ENCODE measurements at places on chromosomes 5 and 9.

DNA sequence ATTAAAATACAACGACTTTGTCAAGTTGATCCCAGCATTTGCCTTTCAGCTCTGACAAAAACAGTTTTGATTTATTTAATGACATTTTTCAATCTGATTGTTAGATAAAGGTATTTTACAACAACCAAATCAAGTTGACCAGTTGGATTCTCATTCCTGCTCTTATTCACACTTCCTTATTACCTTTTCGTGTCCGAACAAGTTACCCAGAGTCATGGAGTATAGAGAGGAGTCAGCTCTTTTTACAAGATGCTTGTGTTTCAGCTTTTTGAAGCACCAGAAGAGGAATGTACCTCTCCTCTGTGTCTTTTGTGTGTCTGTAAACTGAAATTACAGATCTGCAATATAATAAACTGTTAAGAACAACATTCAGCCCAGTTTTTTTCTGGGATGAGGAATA is 151.3 kb upstream of the TMEM161B start:
- DNase-seq, result no peak

- no peak for DNase-seq
These were observed 7.1 kb upstream of the CORO2A start for GRCh38 chr9:98199388-98200033.

DNA sequence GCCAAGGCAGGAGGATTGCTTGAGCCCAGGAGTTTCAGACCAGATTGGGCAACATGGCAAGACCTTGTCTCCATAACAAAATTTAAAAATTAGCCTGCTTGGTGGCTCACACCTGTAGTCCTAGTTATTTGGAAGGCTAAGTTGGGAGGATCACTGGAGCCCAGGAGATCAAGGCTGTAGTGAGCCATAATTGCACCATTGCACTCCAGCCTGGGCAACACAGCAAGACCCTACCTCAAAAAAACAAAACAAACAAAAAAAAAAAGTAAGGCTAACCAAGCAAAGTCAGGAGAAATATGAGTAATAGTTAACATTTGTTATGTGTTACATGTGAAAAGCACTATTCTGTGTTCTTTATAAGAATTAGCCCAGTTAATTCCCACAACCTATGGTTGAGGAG is 74.7 kb downstream of the FOXB2 start:
- no peak for DNase-seq

DNA sequence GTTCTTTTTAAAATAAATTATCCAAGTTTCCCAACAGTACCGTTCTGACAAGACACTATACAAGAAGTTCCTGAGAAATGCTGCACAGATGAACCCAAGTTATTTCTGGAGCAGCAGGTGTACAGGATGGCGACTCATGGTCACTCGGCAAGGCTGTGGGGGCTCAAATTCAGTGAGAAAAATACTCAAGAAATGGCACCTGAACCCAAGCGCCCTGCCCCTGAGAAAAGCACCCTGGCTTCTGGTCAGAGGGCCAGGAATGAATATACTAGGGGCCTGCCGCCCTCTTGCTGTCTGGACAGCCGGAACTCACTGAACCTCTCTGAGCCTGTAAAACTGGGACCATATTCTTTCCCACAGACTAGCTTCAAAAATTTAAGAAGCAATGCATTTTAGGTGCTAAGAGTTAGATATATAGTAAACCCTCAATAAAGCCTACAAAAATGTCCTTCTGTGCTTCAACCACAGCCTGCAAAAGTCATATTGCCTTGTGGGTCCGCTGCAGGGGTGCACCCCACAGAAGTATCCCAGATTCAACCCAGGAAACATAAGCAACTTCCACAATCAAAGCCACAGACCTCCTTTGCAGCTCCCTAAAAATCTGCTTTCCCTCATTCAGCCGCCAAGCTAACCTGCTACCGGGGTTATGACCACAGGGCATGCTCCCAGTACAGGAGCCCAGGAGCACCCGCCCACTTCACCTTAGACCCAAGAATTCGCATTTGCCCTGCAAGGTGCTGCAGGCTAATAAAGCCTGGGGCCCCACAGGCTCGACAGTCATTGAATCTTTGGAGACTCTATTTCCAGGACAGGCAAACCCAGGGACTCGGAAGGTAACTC is 1.4 kb downstream of the RAPGEF1 start:
- no peak for DNase-seq

DNA sequence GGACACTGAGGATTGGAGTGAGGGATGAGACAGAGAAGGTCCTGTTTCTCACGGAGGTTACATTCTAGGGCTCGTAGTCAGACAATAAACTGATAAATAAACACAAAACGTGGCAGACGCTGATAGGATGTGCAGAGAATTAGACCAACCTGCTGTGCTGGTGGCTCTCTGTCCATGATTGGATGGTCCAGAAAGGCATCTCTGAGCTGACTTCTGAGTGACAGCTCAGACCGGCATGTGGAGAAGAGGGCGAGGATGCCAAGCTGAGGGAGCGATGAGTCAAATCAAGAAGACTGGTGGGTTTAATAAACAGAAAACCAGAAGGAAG is 132.3 kb upstream of the TAF11L2 start:
- DNase-seq, result no peak

- DNase-seq, result no peak
These were observed 33.2 kb upstream of the NOTCH1 start for GRCh38 chr9:136578915-136579649.

DNA sequence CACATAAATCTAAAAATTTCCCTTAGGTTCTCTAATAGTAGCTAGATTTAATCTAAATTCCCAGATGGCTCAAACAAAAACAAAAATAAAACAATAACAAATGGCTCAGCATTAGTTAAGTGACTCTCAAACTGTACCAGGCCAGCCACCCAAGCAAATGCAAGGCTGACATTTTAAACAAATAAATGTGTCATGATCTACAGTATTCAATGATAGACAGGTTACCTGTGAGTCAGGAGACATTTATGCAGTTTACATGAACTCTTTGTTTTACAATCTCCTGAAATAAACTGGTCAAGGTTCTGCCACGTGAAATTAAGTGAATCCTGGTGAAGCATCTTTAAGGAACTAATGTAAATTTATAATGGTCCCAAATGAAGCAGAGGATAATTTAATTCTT is 580.2 kb upstream of the PTPRD start:
- DNase-seq, result no peak

DNA sequence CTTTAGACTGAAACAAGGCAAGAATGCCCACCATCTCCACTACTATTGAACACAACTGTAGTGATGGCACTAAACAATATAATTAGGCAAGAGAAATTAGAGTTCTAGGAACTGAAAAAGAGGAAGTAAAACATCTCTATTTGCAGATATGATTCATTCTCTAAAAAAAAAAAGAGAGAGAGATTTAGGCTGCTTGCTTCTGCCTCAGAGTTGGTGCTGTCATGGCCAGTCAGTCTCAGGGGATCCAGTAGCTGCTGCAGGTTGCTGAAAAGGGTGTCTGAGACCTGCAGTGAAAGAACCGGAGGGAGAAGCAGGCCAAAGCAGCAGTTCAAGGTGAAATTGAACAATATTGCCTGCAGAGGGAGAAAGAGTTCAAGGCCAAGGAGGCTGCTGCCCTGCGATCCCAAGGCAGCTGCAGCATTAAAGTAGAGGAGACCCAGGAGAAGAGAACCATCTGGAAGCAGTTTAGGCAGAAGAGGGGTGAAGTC is 72.5 kb downstream of the AP3B1 start:
- no peak for DNase-seq

- DNase-seq, result no peak
These were observed 536.9 kb upstream of the FAM174A start for GRCh38 chr5:99998319-99998718.

GRCh38 chr5:134561871-134562296 is 36.4 kb downstream of the JADE2 start:
- DNase-seq, result no peak

- no peak for DNase-seq
These were observed 95.3 kb upstream of the COL5A1 start for GRCh38 chr9:134546246-134546731.

DNA sequence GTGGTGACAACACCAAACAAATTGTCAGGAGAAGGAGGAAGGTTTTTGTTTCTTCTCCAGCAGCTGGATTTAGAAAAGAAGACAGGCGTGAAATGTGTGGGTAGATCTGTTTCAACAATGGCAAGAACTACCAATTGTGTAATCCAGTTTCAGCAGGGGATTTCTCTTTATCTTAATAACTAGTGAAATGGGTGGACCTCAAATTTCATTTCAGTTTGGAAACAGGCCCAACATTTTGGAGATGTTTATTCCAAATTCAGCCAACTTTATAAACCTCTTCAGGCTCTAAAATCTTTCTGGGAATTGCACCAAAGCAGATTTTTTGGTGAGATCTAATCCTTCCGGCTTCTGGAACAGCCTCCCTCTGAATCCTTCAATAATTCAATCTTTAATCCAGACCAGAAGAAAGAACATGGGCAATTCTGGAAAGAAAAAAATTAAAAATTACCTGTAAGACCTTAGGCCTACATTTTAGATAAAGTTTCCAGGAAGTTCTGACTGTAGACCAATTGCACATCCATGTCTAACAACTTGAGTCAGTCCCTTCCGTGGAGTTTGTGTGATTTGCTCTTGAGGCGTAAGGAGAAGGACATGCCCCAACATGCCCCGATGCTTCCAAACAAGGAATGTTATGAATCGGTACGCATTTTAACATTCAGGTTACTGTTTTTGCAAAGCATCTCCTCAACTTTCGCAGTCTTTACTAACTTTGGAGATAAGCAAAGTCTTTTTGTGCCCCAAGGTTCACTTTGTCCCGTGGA is 423.6 kb downstream of the IRX1 start:
- DNase-seq, result no peak

DNA sequence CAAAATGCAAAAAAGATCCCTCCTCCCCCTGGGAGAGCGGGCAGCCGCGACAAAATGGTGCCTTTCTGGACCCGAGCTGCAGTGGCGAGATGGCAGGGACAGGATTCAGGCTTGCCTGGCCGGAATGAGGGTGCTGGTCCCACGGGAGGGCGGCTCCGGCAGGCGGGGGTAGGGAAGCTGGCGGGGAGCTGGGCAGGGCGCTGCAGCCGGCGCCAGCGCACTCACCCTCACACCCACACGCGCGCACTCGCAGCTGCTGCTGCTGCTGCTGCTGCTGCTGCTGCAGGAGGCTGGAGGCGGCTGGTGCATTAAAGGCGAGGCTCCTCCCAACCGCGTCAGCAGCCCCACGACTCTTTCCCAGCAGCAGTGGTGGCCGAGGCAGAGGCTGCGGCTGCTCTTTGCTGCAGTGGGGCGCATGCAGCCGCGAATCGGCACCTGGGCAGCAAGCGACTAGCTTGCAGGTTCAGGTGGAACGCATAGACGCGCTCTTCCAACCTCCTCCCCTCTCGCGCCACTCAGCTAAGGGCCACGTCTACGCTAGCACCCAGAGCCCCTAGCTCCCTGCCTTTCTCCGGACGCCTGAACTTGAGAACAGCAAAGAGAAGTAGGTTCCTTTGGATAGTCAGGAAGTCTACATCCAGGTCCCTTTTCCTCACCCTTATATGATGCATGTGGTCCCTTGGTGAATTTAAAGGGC is at the start of gene PPP2R2B:
TSS of gene PPP2R2B (minus strand) at position 282 of the 697 bp plus-strand sequence.
- DNase-seq, result peak; percentile 30

GRCh38 chr9:98523231-98523901 is 185.4 kb downstream of the GABBR2 start:
- no peak for DNase-seq

GRCh38 chr5:41863871-41864486 is 6.2 kb downstream of the OXCT1 start:
- no peak for DNase-seq

DNA sequence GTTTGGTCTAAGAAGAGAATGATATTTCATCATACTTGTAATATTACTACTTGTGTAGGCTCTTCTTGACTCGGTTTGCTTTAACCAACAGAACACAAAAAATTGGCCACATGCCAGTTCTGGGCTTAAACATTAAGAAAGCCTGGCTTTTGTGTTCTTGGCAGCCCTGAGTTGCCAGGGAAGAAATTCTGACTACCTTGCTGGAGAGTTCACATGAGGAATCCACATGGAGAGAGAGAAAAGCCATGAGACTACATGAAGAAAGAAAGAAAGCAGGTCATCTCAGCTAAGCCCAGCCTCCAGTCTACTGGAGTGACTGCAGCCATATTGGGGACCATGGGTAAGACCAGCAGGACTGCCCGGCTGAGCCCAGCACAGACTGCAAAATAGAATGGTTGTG is 524.8 kb downstream of the RAB3C start:
- DNase-seq, result no peak

- no peak for DNase-seq
These were observed 214.2 kb upstream of the ZNF462 start for GRCh38 chr9:106648799-106649198.

- no peak for DNase-seq
These were observed 46.4 kb upstream of the PRRC2B start for GRCh38 chr9:131347376-131348020.

DNA sequence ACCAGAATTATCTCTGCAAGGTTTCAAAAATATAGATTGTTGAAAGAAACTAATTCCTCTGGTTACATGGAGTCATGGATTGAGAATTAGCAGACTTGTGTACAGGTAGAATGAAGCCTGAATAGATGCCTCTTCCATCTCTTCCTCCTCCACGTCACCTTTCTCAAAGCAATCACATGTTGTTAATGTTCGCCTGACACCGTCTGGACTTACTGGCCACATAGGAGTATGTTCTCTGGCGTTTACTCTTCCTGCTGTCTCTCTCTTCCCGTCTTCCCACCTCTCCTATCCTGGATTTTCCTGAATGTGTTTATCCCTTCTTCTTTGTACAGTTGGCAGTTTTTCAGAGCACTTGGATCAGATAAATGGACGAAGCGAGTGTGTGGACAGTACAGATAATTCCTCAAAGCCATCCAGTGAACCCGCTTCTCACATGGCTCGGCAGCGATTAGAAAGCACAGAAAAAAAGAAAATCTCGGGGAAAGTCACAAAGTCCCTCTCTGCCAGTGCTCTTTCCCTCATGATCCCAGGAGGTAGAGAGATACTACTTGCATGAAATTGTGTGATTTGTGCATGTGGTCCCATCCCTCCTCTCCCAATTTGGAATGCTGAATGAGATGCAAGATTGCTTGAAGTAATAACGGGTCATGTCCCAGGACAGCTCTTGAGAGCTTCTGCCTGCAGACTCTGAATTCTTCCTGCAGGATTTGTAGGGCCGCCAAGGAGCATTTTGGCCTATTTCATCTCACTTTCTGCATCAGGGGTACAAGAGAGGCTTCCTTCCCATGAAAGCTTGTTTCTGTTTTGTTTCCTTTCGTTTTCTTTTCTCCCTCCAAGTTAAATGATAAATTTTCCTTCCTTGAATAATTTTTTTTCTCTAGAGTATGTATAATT is 47.3 kb downstream of the CD180 start:
- no peak for DNase-seq

- no peak for DNase-seq
These were observed 772.2 kb upstream of the CDH10 start for GRCh38 chr5:25416960-25417359.

DNA sequence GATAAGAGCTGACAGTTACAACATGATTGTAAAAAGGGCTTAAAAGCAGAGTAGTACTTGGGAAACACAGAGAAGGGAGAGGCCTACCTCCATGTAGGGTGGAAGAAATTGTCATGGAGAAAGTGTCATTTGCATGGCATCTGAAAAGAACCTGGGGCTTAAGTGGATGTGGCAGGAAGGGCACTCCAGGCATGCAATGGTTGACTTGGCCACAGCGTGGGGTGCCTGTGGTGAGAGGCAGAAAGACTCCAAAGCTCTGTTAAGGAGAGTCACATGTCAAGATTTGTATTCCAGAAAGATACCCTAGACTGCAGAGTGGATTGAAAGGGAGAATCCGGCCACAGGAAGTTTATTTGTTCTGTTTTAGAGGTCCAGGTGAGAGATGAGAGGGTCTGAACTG is 2.4 kb downstream of the POLR3G start:
- no peak for DNase-seq

- DNase-seq, result no peak
These were observed 14.8 kb downstream of the ENHO start for GRCh38 chr9:34507966-34508365.

Data from T-helper 17 cell (primary cell).